ENCODE measurements at places on chromosomes 3 and 15. TPM values are rescaled to one million over a fixed set of nuclear protein-coding genes. Genes with fewer than 3 reads are reported as not detected.

Gene ECE2
- total RNA-seq, result not detected

Gene SLC9C1
- 1.0 TPM for total RNA-seq

Gene LRTM1
- 106 TPM for total RNA-seq

Gene VILL
- 7.8 TPM for total RNA-seq

Gene PLCD1
- total RNA-seq, result 9.4 TPM

Gene LYSMD4
- total RNA-seq, result 11.0 TPM

Gene GP5
- under 0.01 TPM for total RNA-seq

Gene UBA5
- total RNA-seq, result 21.9 TPM

Gene P2RY14
- 1.6 TPM for total RNA-seq

Gene FAM107A
- under 0.01 TPM for total RNA-seq

Gene MCTP2
- total RNA-seq, result 2.1 TPM

Gene NRROS
- total RNA-seq, result 1.6 TPM

Gene NAALADL2
- 17.7 TPM for total RNA-seq

Gene PLS1
- total RNA-seq, result not detected

Gene TRIM59
- 6.3 TPM for total RNA-seq

Gene ACTRT3
- 1.6 TPM for total RNA-seq

Gene GOLGA8M
- total RNA-seq, result 1.0 TPM

Gene GABRR3
- total RNA-seq, result not detected

Gene NECTIN3
- total RNA-seq, result 39.1 TPM

Gene SERINC4
- total RNA-seq, result under 0.01 TPM

Gene GOLGA6L7
- total RNA-seq, result not detected

Gene ADAMTSL3
- 43.3 TPM for total RNA-seq

Gene ALDH1A2
- total RNA-seq, result 11.0 TPM

Gene MYLK
- total RNA-seq, result 26.6 TPM
